ENCODE measurements at places on chromosomes 16 and 17. TPM values are rescaled to one million over a fixed set of nuclear protein-coding genes. Genes with fewer than 3 reads are reported as not detected.
A peak's percentile ranks its signal among the peaks of the same experiment; 100 is the strongest.

- H3K4me1 ChIP-seq, result no peaks in the 10 kb centered on the region
- DNase-seq, result no peak
- peaks cover 2% of the 10 kb centered on the region for H3K27me3 ChIP-seq
- H3K36me3 ChIP-seq, result peaks cover 5% of the 10 kb centered on the region
These were observed 34.9 kb downstream of the EFCAB13 start for GRCh38 chr17:47358652-47359051.

The PEMT gene
- total RNA-seq, result 24.0 TPM

The CCL23 gene
- not detected for total RNA-seq

DNA sequence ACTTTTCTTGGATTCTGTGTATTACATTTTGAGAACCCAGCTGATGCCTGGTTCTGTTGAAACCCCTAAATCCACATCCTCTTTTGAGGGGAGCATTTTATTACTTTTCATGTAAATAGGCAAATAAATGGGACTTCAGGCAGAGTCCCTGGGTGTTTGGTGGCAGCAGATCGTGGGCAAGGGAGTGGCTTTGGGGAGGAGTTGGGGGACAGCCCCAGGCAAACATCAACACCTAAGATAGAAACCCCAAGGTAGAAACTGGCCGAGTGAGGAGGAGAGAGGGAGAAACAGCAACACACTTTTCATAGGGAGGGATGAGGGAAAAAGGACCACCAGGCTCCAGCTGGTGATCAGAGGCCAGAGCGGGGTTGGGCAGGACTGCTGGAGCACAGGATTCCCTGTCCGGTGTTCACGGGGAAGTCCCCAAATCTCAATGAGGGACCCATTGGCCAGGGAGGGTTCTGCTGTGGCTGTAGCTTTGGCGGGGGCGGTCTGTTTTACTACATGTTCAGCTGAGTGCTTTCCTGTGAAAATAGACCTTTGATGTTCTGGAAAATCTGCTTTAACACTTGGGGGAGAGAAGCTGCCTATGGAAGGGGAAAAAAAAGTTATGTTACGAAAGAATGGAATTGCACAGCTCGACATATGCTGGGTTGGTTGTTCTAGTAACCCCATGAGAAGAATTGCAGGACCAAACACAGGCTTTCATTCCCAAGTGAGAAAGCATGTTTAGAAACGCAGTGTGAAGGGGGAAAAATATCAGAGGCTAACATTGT lies 46.6 kb downstream of the MSI2 start:
- DNase-seq, result no peak
- peak overlapping the region; percentile 69 for H3K27ac ChIP-seq
- no peak overlapping the region for H3K4me3 ChIP-seq

The SSTR5 gene
- total RNA-seq, result 1.3 TPM

DNA sequence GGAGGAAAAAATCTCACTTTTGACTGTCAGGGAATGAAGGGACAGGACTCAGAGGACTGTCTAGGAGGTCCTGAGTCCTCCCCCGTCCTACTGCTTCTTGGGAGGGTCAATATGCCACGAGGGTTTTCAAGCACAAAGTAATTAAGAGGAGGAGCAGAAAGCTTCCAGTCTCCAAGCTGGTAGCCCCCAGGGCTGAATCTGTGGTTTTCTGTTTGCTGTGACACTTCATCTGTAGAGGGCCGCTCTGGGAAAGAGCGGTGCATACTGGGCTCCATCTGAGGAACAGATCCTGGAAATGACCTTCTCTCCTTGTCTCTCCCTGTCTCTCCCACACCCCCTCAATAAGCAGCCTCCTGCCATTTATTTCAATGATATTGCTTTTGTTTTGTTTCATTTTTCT lies 180.1 kb upstream of the SDK2 start:
- no peaks in the 10 kb centered on the region for H3K36me3 ChIP-seq
- peaks cover 1% of the 10 kb centered on the region for H3K27me3 ChIP-seq
- no peak for DNase-seq

GRCh38 chr16:58196898-58197313 lies 1.0 kb downstream of the CSNK2A2 start:
- peaks cover 12% of the 10 kb centered on the region for H3K27me3 ChIP-seq
- no peaks in the 10 kb centered on the region for H3K36me3 ChIP-seq
- H3K4me1 ChIP-seq, result peaks cover 6% of the 10 kb centered on the region

DNA sequence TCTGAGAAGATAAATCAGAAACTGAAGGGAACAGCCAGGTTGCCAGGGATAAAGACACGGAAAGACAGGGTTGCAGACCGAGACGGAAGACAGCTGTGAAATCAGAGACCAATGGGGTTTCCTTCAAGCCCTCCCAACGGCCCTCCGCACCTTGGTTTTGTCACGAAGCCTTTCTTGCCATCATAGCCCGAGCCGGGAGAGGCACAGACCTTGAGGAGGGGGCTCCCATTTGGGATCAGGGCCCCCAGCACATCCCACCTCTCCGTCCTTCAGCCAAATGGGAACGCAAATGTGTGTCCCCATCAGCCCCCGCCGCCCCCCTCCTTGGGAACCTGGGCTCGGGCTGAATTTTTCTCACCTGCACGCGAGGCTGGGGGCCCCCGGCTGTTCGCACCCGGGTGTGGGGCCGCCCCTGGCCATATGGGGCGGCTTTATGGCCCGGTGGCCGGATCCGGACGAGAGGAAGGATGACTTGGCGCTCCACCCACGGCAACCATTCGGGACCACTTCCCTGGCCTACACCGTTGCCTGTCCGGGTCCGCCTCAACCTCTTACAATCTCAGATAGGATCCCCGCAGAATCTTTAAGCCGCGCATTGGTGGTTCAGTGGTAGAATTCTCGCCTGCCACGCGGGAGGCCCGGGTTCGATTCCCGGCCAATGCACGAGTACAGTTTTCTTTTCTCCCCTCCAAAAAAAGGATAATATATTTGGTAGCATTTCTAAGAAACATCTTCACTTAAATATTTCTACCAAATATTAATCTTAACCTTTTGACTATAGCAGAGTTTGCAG lies 1.4 kb upstream of the HES7 start:
- peak overlapping the region; percentile 95 for H3K4me3 ChIP-seq
- DNase-seq, result peak; percentile 83
- H3K27me3 ChIP-seq, result peaks cover 49% of the 10 kb centered on the region
- H3K4me1 ChIP-seq, result peaks cover 23% of the 10 kb centered on the region
